ENCODE measurements at places on chromosomes 7 and 10. TPM values are rescaled to one million over a fixed set of nuclear protein-coding genes. Genes with fewer than 3 reads are reported as not detected.

BZW2 gene
- polyA plus RNA-seq, result 95.5 TPM

DNA sequence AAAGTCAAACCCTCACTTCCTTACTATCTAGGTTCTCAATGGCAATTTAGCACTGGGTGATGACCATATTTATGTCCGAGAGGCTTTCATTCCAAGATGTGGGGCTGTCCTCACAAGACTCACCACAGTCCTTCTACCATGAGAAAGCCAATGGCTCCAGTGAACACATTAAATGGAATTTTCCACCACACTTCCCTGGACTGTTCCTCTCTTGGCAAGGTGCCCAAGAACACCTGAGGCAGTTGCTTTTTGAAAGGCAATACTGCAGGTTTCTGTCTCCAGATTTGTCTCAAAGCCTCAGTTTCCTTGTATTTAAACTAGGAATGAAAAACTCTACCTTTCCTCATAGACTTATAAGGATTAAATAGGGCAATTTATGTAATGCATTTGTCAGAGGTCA lies 24.2 kb downstream of the AFAP1L2 start:
- DNase-seq, result no peak
- H3K36me3 ChIP-seq, result no peaks in the 10 kb centered on the region
- H3K27ac ChIP-seq, result no peak overlapping the region
- H3K4me1 ChIP-seq, result no peaks in the 10 kb centered on the region
- H3K27me3 ChIP-seq, result peaks cover 2% of the 10 kb centered on the region

DNA sequence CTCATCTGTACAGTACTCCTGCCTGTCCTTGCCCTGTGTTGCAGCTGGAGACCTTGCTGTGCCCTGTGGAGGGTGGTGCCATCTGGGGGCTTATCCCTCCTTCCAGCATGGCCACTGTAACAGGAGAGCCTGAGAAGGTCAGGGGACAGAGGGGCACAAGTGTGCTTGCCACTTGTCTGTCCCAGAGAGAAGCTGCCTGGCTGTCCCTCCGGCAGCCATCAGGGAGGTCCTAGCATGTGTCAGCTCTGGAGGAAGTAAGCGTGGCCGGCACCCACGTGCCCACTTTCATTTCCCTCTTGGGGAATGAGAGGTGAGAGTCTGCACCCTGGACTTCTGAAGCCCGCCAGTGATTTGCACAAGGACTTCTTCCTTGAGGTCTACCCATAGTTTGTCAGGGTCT lies 97.0 kb upstream of the PPIF start:
- peaks cover 4% of the 10 kb centered on the region for H3K36me3 ChIP-seq
- no peak overlapping the region for H3K4me3 ChIP-seq
- no peaks in the 10 kb centered on the region for H3K27me3 ChIP-seq
- DNase-seq, result no peak
- no peak overlapping the region for H3K27ac ChIP-seq

CADPS2 gene
- 9.6 TPM for polyA plus RNA-seq

DENND2A gene
- 25.8 TPM for polyA plus RNA-seq

DNA sequence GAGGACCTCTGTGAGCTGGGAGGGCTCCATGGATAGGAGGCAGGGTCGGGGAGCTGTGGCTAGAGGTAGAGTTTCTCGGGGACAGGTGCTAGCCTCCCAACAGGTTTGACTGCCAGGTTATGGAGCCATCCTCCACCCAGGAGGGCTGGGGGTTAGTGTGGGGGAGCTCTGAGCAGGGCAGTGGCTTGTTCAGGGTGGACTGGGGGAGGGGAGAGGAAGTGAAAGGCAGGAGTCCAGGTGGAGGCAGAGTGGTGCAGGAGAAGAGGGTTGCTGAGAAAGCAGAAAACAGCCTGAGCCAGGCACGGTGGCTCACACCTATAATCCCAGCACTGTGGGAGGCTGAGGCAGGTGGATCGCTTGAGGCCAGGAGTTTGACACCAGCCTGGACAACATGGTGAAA lies 40.5 kb upstream of the HSPB1 start:
- DNase-seq, result no peak
- peaks cover 6% of the 10 kb centered on the region for H3K27me3 ChIP-seq
- no peaks in the 10 kb centered on the region for H3K36me3 ChIP-seq
- no peak overlapping the region for H3K27ac ChIP-seq

ABCB4 gene
- polyA plus RNA-seq, result 0.16 TPM

- no peaks in the 10 kb centered on the region for H3K27me3 ChIP-seq
- no peak overlapping the region for H3K4me3 ChIP-seq
- no peak for DNase-seq
- no peaks in the 10 kb centered on the region for H3K4me1 ChIP-seq
Observed at GRCh38 chr7:70635633-70636032, 496.3 kb upstream of the GALNT17 start.

ODAD2 gene
- polyA plus RNA-seq, result 0.34 TPM

- no peaks in the 10 kb centered on the region for H3K36me3 ChIP-seq
- no peak for DNase-seq
- no peaks in the 10 kb centered on the region for H3K27me3 ChIP-seq
- no peak overlapping the region for H3K4me3 ChIP-seq
- H3K27ac ChIP-seq, result no peak overlapping the region
Observed at GRCh38 chr7:80170445-80170844, 35.8 kb downstream of the GNAI1 start.

SMKR1 gene
- 1.8 TPM for polyA plus RNA-seq

CRYGN gene
- polyA plus RNA-seq, result 0.02 TPM

GRCh38 chr7:596819-597182 lies 77.2 kb upstream of the PDGFA start:
- H3K27ac ChIP-seq, result no peak overlapping the region
- no peak overlapping the region for H3K4me3 ChIP-seq
- no peaks in the 10 kb centered on the region for H3K36me3 ChIP-seq

TMEM168 gene
- 17.1 TPM for polyA plus RNA-seq

DNA sequence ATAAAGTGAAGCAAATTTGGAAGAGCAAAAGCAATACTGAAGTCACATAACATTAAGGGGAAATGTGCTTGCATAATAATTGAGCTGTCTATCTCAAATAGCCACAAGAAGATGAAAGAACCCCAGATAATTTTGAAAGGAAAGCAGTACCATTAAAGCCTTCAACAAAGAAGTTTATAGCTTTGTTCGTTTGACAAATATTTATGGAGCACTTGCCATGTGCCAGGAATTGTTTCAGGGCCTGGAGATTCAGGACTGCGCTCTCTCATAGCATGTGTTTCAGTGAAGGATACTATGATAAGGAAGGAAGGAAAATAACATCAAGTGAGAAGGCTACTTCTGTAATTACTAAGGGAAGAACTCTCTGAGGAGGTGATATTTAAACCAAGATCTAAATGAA lies 212.3 kb upstream of the CSTF2T start:
- no peak overlapping the region for H3K4me3 ChIP-seq
- no peaks in the 10 kb centered on the region for H3K4me1 ChIP-seq
- DNase-seq, result no peak
- H3K27me3 ChIP-seq, result no peaks in the 10 kb centered on the region
- no peaks in the 10 kb centered on the region for H3K36me3 ChIP-seq

- no peak overlapping the region for H3K4me3 ChIP-seq
- no peak overlapping the region for H3K27ac ChIP-seq
- H3K4me1 ChIP-seq, result no peaks in the 10 kb centered on the region
Observed at GRCh38 chr7:104909096-104909495, 104.9 kb upstream of the KMT2E start.

DKK1 gene
- polyA plus RNA-seq, result 156 TPM

CFAP46 gene
- 0.64 TPM for polyA plus RNA-seq

GRCh38 chr10:13613519-13613918 lies 26.8 kb downstream of the PRPF18 start:
- peak; percentile 53 for DNase-seq
- peaks cover 4% of the 10 kb centered on the region for H3K36me3 ChIP-seq
- H3K27ac ChIP-seq, result no peak overlapping the region
- H3K27me3 ChIP-seq, result no peaks in the 10 kb centered on the region

- no peaks in the 10 kb centered on the region for H3K36me3 ChIP-seq
- no peaks in the 10 kb centered on the region for H3K4me1 ChIP-seq
- no peaks in the 10 kb centered on the region for H3K27me3 ChIP-seq
- H3K27ac ChIP-seq, result no peak overlapping the region
- H3K4me3 ChIP-seq, result no peak overlapping the region
Observed at GRCh38 chr7:154324196-154324595, 272.0 kb downstream of the DPP6 start.

AP1S1 gene
- polyA plus RNA-seq, result 185 TPM

- H3K27me3 ChIP-seq, result peaks cover 51% of the 10 kb centered on the region
- no peak for DNase-seq
- no peaks in the 10 kb centered on the region for H3K4me1 ChIP-seq
Observed at GRCh38 chr7:151168787-151169162, 1.3 kb upstream of the GBX1 start.

PPP1R17 gene
- polyA plus RNA-seq, result not detected

SUN3 gene
- polyA plus RNA-seq, result not detected

BHLHA15 gene
- not detected for polyA plus RNA-seq

GRCh38 chr7:5692112-5692844 lies 89.2 kb downstream of the RNF216 start:
- peak; percentile 98 for DNase-seq
- no peaks in the 10 kb centered on the region for H3K27me3 ChIP-seq
- H3K4me3 ChIP-seq, result peak overlapping the region; percentile 27
- H3K36me3 ChIP-seq, result no peaks in the 10 kb centered on the region

GRCh38 chr7:15561835-15562234 lies at the start of gene AGMO:
Gene AGMO (minus strand): TSS chr7:15562015.
- H3K36me3 ChIP-seq, result no peaks in the 10 kb centered on the region
- no peaks in the 10 kb centered on the region for H3K4me1 ChIP-seq
- H3K4me3 ChIP-seq, result no peak within 1 kb of the TSS

PARD3 gene
- polyA plus RNA-seq, result 24.0 TPM

ADAM12 gene
- 56.9 TPM for polyA plus RNA-seq

- no peak overlapping the region for H3K27ac ChIP-seq
- H3K27me3 ChIP-seq, result no peaks in the 10 kb centered on the region
- H3K4me3 ChIP-seq, result no peak overlapping the region
Observed at GRCh38 chr7:1340461-1341360, 108.0 kb downstream of the UNCX start.

HOXA1 gene
- polyA plus RNA-seq, result 0.58 TPM

- no peak for DNase-seq
Observed at GRCh38 chr10:49737474-49738201, 24.5 kb downstream of the OGDHL start.

GRCh38 chr7:112080978-112081377 lies 125.2 kb downstream of the DOCK4 start:
- peak overlapping the region; percentile 7 for H3K4me3 ChIP-seq
- H3K36me3 ChIP-seq, result no peaks in the 10 kb centered on the region
- H3K27ac ChIP-seq, result peak overlapping the region; percentile 82
- no peaks in the 10 kb centered on the region for H3K27me3 ChIP-seq

- H3K27ac ChIP-seq, result no peak overlapping the region
- H3K4me1 ChIP-seq, result peaks cover 2% of the 10 kb centered on the region
- H3K4me3 ChIP-seq, result no peak overlapping the region
- no peak for DNase-seq
- H3K36me3 ChIP-seq, result no peaks in the 10 kb centered on the region
Observed at GRCh38 chr7:121037957-121038716, 49.6 kb downstream of the CPED1 start.

DNA sequence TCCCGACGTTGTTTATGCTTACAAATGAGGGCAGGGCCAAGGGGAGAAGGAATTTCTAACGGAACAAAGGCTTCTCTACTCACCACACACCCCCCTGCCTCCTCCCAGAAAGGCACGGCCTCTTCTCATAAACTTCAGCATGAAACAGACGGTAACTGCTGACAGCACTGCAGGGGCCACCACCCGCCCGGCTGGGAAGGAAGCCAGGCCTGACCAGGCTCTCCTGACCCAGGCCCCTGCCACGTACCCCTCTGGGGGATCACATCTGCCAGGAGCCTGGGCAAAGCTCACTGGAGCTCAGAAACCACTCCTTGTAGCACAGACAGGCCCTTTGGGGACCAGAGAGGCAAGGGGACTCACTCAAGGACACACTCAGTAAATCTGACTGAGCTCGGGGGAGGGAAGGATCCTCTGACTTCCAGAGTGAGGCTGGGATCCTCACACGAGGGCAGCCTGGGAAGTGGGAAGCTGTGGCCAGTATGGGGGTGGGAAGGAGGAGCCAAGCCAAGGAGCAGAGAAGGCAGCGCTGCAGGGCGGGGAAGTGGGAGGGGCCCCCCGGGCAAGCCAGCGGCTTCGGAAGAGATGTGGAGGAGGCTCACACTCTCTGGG lies 46.1 kb downstream of the ZCCHC24 start:
- H3K36me3 ChIP-seq, result peaks cover under 1% of the 10 kb centered on the region
- peaks cover 61% of the 10 kb centered on the region for H3K4me1 ChIP-seq
- no peaks in the 10 kb centered on the region for H3K27me3 ChIP-seq
- H3K27ac ChIP-seq, result peak overlapping the region; percentile 95
- no peak overlapping the region for H3K4me3 ChIP-seq

DNA sequence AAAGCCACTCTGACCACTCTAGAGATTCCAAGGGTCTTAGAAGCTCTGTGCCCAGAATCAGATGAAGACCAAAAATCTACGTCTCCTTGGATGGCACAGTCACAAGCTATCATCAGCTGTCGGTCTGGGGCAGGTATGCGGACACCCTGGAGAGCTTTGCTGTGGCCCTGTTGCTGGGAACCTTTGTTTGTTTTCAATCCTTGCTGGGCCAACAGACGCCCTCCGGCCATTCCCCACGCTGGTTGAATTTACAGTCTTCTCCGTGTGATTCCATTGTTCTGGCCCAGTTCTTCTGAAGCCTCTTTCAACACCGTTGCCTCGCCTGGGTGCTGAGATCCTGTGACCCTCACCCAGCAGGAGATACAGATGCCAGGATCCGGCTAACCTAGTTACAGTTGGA lies 149.4 kb upstream of the PFKP start:
- H3K4me1 ChIP-seq, result no peaks in the 10 kb centered on the region
- H3K27me3 ChIP-seq, result no peaks in the 10 kb centered on the region
- no peak overlapping the region for H3K27ac ChIP-seq
- DNase-seq, result no peak
- no peaks in the 10 kb centered on the region for H3K36me3 ChIP-seq

- H3K4me3 ChIP-seq, result no peak overlapping the region
- DNase-seq, result no peak
- no peak overlapping the region for H3K27ac ChIP-seq
- H3K4me1 ChIP-seq, result no peaks in the 10 kb centered on the region
- H3K36me3 ChIP-seq, result no peaks in the 10 kb centered on the region
- no peaks in the 10 kb centered on the region for H3K27me3 ChIP-seq
Observed at GRCh38 chr10:108568824-108569223, 1354.5 kb downstream of the XPNPEP1 start.

GRCh38 chr10:102962951-102963755 lies 45.1 kb downstream of the CNNM2 start:
- H3K36me3 ChIP-seq, result no peaks in the 10 kb centered on the region
- no peaks in the 10 kb centered on the region for H3K27me3 ChIP-seq
- H3K4me3 ChIP-seq, result no peak overlapping the region
- H3K27ac ChIP-seq, result no peak overlapping the region
- DNase-seq, result no peak
- no peaks in the 10 kb centered on the region for H3K4me1 ChIP-seq

LIPK gene
- not detected for polyA plus RNA-seq

GRCh38 chr7:94403546-94403945 lies 8.9 kb downstream of the COL1A2 start:
- H3K27me3 ChIP-seq, result no peaks in the 10 kb centered on the region
- H3K4me1 ChIP-seq, result peaks cover 20% of the 10 kb centered on the region
- H3K27ac ChIP-seq, result no peak overlapping the region
- DNase-seq, result no peak

HOXA2 gene
- 2.6 TPM for polyA plus RNA-seq

NKX1-2 gene
- polyA plus RNA-seq, result not detected

Data from fibroblast of lung (primary cell).